ENCODE measurements at places on chromosomes 3 and 15.

GRCh38 chr3:68467465-68467864 is 464.9 kb downstream of the TAFA4 start:
- no peak for DNase-seq

- no peak for DNase-seq
These were observed 856.8 kb downstream of the OTOL1 start for GRCh38 chr3:162353414-162353813.

- DNase-seq = no peak
These were observed 5.1 kb downstream of the MIX23 start for GRCh38 chr3:122377975-122378374.

GRCh38 chr3:150733936-150734794 is 28.8 kb downstream of the SIAH2 start:
- no peak for DNase-seq

- DNase-seq = no peak
These were observed 874 bp downstream of the ZNF662 start for GRCh38 chr3:42906848-42907183.

DNA sequence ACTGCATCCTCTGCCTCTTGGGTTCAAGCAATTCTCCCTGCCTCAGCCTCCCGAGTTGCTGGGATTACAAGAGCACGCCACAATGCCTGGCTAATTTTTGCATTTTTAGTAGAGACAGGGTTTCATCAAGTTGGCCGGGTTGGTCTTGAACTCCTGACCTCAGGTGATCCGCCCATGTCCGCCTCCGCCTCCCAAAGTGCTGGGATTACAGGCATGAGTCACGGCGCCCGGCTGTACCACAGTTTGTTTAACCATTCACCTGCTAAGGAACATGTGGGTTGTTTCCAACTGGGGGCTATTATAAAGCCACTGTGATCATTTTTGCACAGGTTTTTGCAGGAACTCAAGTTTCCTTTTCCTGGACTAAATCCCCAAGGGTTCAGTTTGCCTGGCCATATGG is 123.2 kb upstream of the RAP2B start:
- DNase-seq = no peak
